ENCODE measurements at places on chromosomes 4 and X.

DNA sequence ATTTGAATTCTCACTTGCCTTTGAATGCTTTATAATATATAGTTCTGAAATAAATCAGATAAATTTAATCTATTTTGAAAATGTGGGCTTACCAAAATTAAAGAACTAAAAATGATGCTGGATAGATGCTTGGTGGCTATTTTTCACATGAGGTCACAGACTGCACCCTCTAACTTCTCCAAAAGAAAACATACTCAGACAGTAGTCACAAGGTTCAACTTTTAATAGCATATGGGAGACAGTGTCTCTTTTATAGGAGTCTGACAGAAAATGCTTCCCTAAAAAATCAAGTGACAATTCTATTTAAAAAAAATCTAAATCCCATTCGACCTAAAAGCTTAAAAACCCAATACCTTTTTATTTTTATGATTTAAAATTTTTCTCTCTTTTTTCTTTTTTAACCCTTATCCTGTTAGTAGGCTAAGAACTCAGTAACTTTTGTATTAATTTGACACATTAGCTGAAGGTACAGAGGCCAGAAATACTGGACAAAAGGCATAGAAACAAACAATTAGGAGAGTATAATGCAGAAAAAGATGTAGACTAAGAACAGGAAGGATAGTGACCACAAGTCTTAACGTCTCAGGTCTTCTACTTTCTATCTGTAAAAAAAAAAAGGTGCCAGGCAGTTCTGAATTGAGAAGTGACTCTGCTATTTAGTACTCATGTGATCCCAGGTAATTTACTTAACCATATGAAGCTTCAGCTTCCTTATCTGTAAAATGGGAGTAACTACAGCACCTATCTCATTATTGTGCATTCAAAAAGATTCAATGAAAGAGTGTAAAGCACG, 7.6 kb downstream of the TIGD4 start:
- DNase-seq = no peak

- no peak for DNase-seq
Observed at GRCh38 chr4:136829280-136829679, 703.0 kb downstream of the PCDH18 start.

DNA sequence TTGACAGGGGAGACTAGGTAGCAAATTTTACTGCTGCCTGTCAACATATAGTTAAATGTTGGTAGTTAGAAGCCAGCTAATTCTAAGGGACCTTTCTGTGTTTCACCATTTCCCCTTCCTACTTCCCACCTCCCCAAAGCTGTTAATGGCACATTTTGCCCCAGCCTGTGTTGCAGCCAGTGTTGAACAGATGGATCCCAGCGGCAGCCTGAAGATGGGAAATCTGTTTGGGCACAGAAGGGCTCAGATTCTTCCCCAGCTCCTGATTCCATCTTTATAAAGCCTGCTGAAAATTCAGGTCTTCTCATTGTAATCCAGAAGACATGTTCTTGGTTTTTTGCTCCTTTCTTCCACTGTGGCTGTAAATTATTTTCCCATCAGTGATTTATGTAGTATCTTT, 89.0 kb downstream of the SPRY1 start:
- no peak for DNase-seq

- DNase-seq = no peak
Observed at GRCh38 chrX:37686996-37687395, 1.4 kb downstream of the XK start.

DNA sequence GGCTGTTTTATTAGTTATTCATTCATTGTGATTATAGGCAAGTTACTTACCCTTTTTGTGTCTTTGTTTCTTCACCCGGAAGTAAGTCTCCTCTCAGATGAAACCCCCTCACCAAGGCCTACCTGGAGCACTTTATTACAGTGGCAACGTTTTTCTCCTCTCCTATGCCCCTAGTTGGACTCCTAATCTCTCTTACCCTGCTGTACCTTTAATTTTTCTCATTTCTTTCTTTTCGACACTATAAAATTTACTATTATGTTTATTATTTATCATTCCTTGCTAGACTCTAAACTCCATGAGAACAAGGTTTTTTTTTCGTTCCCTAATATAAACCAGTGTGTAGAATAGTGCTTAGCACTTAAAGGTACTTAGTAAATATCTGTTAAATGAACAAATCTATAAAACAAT, 17.5 kb downstream of the STAP1 start:
- no peak for DNase-seq

All from CD4-positive, alpha-beta T cell treated with Interleukin-2 at 100 ng/mL for 4 hours (primary cell).